GM23248 (cell line): ENCODE measurements at places on chromosomes 16 and 17. TPM values are rescaled to one million over a fixed set of nuclear protein-coding genes. Genes with fewer than 3 reads are reported as not detected.
A peak's percentile ranks its signal among the peaks of the same experiment; 100 is the strongest.

Gene XAF1
- total RNA-seq = 21.5 and 24.4 TPM in 2 replicates

Gene SKAP1
- total RNA-seq = not detected in 2 replicates

DNA sequence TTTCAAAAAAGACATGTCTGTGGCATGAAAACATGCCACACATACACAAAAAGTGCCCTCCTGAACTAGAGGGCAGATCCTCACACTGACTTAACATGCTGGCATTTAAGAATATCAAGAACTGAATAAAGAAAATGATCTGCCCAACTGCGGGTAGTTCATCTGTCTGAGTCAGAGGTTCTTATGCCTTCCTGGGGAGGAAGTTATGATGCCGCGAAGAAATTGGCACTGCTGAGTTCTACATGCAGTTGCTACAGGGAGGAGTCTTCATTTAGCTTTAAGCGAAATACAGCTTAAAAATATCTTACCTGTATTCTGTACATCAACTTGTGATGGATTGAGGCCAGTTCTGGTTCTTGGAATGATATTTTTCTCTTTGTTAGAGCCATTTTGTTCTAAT lies 6.3 kb downstream of the ALDH3A2 start:
- no peaks in the 10 kb centered on the region for H3K27me3 ChIP-seq
- no peak overlapping the region for H3K27ac ChIP-seq
- H3K4me3 ChIP-seq = no peak overlapping the region
- peaks cover 16% of the 10 kb centered on the region for H3K4me1 ChIP-seq
- 0 out of 2 replicates have a peak, but pooled peaks cover 6% of the 10 kb centered on the region for H3K36me3 ChIP-seq

Gene FOXC2
- 0.51 and 1.2 TPM in 2 replicates for total RNA-seq

DNA sequence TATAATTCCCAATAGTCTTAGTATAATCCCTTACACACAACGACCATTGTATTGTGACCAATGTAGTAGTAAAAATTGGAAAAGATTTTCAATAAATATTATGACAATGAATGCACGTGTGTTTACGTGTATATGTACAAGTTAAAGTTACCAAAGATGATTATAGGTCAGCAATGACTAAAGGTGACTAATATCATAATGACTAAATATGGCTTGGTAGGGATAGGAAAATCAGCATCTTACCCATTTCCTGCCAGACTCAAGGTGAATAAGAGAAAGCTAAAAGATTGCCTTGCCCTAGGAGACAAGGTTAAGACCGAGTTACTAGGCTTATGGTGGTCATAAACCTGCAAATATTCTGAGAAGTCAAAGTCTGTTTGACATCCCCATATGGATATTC lies 34.4 kb downstream of the CPD start:
- DNase-seq = peak; percentile 65
- no peaks in the 10 kb centered on the region for H3K27me3 ChIP-seq
- no peak overlapping the region for H3K27ac ChIP-seq
- H3K36me3 ChIP-seq = no peaks in the 10 kb centered on the region
- H3K4me3 ChIP-seq = no peak overlapping the region

GRCh38 chr17:8849311-8850041 lies 18.0 kb downstream of the PIK3R6 start:
- H3K4me1 ChIP-seq = no peaks in the 10 kb centered on the region
- no peaks in the 10 kb centered on the region for H3K36me3 ChIP-seq
- no peak for DNase-seq
- H3K27me3 ChIP-seq = no peaks in the 10 kb centered on the region
- H3K27ac ChIP-seq = no peak overlapping the region
- H3K4me3 ChIP-seq = no peak overlapping the region

Gene OMG
- not detected in 2 replicates for total RNA-seq

GRCh38 chr17:69607162-69607834 lies 192.8 kb downstream of the MAP2K6 start:
- H3K4me3 ChIP-seq = no peak overlapping the region
- H3K27me3 ChIP-seq = no peaks in the 10 kb centered on the region
- no peaks in the 10 kb centered on the region for H3K36me3 ChIP-seq
- DNase-seq = peak; percentile 87
- peaks cover 37% of the 10 kb centered on the region for H3K4me1 ChIP-seq

Gene UTS2R
- not detected in 2 replicates for total RNA-seq

DNA sequence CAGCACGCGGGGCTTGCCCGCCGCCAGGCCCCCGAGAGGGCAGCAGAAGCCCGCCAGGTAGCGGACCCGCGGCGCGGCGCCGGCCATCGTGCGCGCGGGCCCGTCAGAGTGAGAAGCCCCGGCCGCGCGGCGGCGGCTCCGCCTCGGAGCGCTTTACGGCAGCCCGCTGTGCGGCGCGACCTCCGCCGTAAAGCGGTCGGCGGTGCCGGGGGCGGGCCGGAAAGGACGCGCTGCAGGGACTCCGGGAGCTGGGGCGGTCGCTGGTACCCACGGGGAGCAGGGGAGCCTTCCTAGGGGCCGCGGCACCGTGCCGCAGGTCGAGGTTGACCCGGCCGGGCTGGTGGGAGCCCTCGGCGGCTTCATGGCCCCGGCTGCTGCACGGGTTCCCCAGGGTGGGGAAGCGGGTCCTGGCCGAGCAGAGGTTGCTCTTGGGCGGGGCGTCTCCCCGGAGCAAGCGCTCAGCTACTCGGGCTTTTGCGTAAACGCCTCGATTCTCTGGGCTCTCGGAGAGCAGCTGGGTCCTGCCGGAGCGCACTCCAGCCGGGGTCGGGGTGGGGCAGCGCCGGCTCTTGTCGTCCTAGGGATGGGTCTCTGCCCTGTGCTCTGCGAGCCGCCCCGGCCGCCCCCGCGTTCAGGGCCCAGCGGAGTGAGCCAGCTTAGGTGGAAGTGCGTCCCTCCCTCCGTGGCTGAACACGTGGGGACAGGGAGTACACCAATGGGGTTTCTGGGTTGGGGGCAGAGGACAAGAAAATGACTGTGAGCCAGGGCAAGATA lies at the start of gene FAAP100:
Gene FAAP100 (minus strand): TSS at position 110 of the 774 bp plus-strand sequence. CDS start 23 bp downstream, at position 87.
- DNase-seq = peak; percentile 94
- H3K36me3 ChIP-seq = no peaks in the 10 kb centered on the region
- peak within 1 kb of the TSS; percentile 90 for H3K4me3 ChIP-seq

DNA sequence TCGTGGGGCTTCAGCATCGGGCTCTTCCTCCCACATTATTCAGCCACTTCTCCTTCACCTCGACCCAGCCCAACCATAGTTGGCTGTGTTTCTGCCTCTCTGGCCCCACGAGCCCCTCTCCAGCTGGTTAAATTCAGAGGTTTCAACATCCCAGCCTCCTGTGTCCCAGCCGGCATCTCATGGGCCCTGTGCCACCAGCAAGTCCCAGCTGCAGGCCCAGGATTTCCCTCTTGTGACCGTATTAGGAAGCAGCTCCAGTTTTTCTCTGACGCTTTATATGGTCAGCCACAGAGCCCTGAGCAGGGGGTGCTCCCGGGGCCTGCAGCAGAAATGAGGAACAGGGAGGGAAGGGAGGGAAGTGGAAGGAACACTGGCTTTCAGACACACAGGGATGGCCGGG lies 27.4 kb downstream of the MYH11 start:
- no peak overlapping the region for H3K27ac ChIP-seq
- no peaks in the 10 kb centered on the region for H3K36me3 ChIP-seq
- H3K4me3 ChIP-seq = no peak overlapping the region
- DNase-seq = peak; percentile 22

- H3K4me3 ChIP-seq = peak overlapping the region; percentile 100
- H3K36me3 ChIP-seq = peaks cover 4% of the 10 kb centered on the region; the same call in 1 of the 2 replicates
- H3K4me1 ChIP-seq = peaks cover 54% of the 10 kb centered on the region
- H3K27me3 ChIP-seq = no peaks in the 10 kb centered on the region
- no peak overlapping the region for H3K27ac ChIP-seq
Observed at GRCh38 chr17:38873640-38874380, 4.0 kb downstream of the LASP1 start.
